ENCODE measurements at places on chromosomes 4 and X.

DNA sequence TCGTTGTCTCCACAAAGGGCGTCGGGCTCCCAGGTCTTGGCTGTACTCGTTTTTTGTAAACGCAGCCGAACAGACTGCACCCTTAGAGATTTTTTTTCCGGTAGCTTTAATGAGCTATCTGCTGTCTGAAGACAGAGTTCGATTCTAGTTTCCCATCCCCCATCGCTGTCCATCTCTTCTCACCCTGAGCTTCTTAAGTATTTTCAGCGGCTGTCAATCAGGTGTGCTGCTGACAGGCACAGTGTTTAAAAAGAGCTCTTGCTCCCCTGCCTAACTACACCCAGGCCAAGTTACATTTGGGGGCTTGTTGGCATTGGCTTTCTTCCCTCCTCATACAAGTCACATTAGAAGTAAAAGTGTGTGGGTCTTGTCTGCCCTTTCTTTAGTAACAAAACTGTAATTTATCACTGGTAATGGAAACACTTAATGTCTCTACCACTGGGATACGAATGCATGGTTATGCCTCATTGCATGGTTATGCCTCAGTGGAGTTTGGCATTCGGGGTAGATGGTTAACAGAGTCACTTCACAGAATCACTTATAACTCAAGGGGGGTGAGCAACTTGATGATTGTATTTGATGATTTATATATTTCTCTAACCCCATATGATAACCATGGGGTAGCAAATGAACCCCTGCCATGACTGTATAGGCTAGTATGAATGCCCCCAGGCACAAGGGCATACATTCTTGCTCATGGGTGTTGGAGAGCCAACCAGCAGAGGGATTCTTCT lies 1.4 kb upstream of the ARHGAP6 start:
- no peak for DNase-seq

- DNase-seq, result no peak
Observed at GRCh38 chr4:55303760-55304165, 42.3 kb upstream of the SRD5A3 start.

- no peak for DNase-seq
Observed at GRCh38 chr4:102862016-102862415, 6.8 kb upstream of the CISD2 start.

DNA sequence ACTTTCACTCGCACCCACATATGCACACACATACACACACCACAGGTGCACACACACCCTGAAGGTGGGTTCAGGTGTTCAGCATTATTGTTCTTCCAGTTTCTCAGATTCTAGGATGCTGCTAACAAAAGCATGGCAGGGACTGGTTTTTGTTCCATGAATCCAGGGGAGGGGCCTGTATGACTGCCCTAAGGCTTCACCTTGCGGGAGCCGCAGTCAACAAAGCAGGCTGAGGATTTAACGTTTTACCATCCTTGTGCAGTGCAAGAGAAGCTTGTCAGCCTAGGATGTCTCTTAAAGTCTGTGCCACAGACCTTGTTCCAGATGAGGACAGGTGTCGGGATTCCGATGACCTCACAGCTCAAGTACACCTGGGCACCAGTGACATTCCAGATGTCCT lies 61.8 kb downstream of the POLR2B start:
- no peak for DNase-seq

GRCh38 chr4:56619160-56619559 lies 61.9 kb downstream of the HOPX start:
- DNase-seq, result no peak

DNA sequence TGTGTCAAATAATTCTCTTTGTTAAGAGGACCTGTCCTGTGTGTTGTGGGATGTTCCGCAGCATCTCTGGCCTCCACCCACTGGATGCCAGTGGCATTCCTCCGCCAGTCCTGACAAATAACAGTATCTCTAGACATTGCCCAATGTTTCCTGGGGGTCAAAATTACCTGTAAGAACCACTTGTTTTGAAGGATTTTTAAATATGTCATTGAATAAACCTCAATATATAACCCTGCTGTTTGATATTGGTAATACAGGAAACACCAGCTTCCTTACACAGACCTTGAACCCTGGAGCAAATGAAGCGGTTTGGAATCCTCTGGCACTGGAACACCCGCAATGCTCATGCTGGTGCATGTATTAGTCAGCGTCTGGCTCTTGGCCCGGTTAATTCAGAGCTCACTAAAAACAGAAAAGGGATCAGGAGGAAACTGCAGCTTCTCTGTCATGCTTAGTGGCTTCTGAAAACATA lies 101.3 kb downstream of the TBL1X start:
- no peak for DNase-seq

GRCh38 chrX:48626401-48627298 lies 29.4 kb downstream of the WDR13 start:
- no peak for DNase-seq

GRCh38 chrX:134622056-134622812 lies 36.0 kb downstream of the PLAC1 start:
- DNase-seq, result no peak

DNA sequence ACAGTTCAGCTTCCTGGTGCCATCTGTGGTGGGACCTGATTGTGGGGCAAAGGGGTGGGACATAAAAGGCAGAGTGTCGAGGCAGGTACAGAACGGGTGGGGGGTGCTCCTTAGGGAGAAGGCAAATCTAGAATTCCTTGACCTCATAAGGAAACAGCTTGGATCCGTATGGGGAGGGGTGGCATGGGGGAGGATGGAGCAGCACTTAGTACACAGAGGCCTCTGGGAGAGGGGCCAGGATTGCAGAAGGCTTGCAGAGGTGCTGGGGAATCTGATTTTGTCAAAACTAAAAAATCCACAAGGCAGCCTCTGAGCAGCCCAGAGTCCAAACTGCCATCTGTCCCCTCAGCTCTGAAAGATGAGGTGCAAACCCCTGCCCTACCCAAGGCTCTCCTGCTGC lies 2.3 kb upstream of the EMD start:
- DNase-seq, result no peak

All from stimulated activated CD8-positive, alpha-beta memory T cell treated with anti-CD3 and anti-CD28 coated beads, Interleukin-4, amount 100 ng/mL, for 4 hours (primary cell).